ENCODE measurements at places on chromosomes 2 and 18. TPM values are rescaled to one million over a fixed set of nuclear protein-coding genes. Genes with fewer than 3 reads are reported as not detected.

- H3K4me3 ChIP-seq, result no peak overlapping the region
- H3K27me3 ChIP-seq, result no peaks in the 10 kb centered on the region
- no peaks in the 10 kb centered on the region for H3K4me1 ChIP-seq
- H3K36me3 ChIP-seq, result no peaks in the 10 kb centered on the region
- H3K27ac ChIP-seq, result no peak overlapping the region
Observed at GRCh38 chr2:19321946-19322345, 36.5 kb downstream of the OSR1 start.

BMP10 gene
- not detected for total RNA-seq

DNA sequence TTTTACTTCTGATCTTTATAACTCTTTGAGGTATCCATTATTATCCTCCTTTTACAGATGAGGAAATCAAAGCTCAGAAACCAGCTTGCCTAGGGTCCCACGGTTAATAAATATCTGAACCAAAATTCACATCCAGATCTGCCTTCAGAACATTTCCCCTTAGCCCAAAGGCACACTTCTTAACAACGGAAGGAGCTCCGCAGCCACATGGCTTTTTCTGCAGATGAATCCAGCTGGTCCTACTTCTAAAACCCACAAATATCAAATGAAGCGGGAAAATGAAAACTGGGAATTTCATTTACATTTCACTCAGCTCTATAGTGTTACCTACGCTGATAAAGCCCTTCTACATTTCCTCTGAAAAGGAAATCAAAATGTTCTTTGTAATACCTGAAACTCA lies 357.0 kb upstream of the ID2 start:
- H3K27ac ChIP-seq, result peak overlapping the region; percentile 13
- peaks cover 18% of the 10 kb centered on the region for H3K27me3 ChIP-seq
- peak; percentile 38 for DNase-seq
- H3K4me3 ChIP-seq, result no peak overlapping the region

DNA sequence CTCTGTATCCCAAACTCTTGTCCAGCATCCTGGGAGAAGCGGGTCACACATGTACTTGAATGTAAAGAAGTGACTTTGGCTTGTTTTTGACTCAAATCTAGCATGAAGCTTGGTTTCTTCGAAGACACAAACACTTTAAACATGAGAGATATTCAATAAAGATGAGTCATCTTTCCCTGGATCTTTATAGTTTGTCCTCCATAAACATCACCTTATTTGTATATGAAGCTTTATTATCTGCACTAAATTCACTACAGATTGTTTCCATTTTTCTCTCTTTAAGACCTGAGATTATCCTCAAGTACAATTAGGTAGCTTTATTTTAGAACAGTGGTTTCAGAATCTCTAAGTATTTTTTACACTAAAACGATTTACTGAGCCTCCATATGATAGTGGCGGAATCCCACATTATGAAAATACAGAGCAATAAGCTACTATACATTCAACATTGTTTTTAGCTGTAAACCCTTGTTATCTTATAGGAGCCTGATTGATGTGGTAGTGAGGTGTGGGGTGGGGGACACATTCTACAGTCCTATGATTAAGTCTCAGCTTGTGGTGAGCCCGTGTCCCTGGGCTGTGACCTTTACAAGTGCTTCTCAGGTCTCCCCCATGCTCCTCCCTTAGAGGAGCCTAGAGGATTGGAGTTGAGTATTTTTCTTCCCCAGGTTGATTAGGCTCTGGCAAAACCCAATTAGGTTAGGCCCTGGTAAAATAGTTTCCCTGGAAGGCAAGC lies 79.6 kb upstream of the RAPGEF4 start:
- no peaks in the 10 kb centered on the region for H3K27me3 ChIP-seq
- no peaks in the 10 kb centered on the region for H3K4me1 ChIP-seq
- no peaks in the 10 kb centered on the region for H3K36me3 ChIP-seq
- H3K27ac ChIP-seq, result no peak overlapping the region
- DNase-seq, result no peak
- H3K4me3 ChIP-seq, result no peak overlapping the region

CPSF3 gene
- total RNA-seq, result 75.0 TPM

DNA sequence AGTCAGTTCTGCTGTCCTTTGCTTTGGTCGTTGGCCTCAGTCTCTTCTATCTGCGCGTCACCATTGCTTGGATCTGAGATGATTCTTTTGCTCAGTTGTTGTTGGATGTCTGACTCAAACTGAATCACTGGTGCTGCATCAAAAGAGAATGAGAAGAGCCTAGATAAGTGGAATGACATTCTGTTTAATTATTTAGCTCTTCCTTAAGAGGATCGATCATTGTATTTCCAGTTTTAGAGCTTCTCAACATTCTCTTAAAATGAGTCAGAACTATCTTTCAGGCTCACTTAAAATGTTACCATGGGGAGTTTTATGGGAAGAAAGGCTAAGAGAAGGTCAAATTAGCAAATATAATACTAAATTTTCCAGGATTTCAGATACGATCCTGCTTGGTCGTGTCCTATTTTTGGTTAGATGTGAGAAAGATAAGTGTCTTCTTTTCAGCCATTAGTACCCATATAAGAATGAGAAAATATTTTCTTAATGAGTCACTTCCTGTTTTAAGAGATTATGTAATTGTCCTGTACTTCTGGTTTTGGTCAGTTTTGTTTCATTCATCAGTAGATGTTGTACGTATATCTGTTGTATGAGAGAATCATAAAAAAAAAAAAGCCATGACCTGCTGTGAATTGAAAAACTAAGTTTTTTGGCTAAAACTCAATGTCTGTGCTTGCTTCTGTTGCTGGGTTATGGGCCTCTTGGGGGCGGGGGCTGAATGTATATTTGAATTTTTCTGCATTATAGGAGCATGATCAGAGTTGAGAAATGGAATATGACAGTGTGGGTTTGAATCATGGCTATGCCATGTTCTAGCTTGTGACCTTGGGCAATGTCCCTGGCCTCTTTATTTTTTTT lies 31.6 kb upstream of the CASP10 start:
- peaks cover 9% of the 10 kb centered on the region for H3K4me1 ChIP-seq
- H3K4me3 ChIP-seq, result no peak overlapping the region
- no peak for DNase-seq

DNA sequence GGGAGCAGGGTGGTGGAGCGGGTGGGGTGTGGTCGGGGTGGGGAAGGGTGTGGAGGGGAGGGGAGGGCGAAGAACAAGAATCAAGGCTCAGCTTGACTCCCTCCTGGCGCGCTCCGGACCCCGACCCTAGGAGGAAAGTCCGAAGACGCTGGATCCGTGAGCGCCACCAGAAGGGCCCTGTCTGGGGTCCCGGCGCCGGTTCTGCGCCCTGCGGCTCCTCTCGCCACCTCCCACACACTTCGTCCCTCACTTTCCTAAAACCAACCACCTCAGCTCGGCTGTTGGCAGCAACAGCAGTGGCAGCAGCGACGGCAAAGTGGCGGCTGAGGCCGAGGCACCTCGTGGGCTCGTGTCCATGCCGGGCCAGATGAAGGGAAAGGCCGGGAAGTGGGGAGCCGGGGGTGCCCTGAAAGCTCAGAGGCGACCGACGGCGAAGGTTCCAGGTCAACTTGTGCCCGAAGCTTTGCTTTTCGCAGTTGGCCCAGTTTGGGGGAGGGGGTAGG lies 2.1 kb downstream of the KLHL14 start:
- no peaks in the 10 kb centered on the region for H3K36me3 ChIP-seq
- no peaks in the 10 kb centered on the region for H3K4me1 ChIP-seq
- peak; percentile 70 for DNase-seq
- peaks cover 85% of the 10 kb centered on the region for H3K27me3 ChIP-seq
- H3K27ac ChIP-seq, result no peak overlapping the region

DARS1 gene
- total RNA-seq, result 170 TPM

All from endodermal cell (in vitro differentiated cells).